Mesothelial cell of epicardium (in vitro differentiated cells): ENCODE measurements at places on chromosomes 13 and 19.

DNA sequence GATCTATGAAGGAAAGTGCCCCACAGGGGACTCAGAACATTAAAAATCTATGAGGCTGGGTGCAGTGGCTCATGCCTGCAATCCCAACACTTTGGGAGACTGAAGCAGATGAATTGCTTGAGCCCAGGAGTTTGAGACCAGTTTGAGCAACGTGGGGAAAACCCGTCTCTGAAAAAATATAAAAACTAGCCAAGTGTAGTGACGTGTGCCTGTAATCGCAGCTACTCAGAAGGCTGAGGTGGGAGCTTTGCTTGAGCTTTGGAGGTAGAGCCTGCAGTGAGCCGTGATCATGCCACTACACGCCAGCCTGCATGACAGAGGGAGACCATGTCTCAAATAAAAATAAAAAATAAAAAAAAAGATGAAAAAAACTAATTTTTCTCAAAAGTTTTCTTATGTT lies 1070.6 kb downstream of the PCDH9 start:
- no peak for DNase-seq

- DNase-seq: no peak
Observed at GRCh38 chr13:99085139-99085807, 107.4 kb upstream of the DOCK9 start.

DNA sequence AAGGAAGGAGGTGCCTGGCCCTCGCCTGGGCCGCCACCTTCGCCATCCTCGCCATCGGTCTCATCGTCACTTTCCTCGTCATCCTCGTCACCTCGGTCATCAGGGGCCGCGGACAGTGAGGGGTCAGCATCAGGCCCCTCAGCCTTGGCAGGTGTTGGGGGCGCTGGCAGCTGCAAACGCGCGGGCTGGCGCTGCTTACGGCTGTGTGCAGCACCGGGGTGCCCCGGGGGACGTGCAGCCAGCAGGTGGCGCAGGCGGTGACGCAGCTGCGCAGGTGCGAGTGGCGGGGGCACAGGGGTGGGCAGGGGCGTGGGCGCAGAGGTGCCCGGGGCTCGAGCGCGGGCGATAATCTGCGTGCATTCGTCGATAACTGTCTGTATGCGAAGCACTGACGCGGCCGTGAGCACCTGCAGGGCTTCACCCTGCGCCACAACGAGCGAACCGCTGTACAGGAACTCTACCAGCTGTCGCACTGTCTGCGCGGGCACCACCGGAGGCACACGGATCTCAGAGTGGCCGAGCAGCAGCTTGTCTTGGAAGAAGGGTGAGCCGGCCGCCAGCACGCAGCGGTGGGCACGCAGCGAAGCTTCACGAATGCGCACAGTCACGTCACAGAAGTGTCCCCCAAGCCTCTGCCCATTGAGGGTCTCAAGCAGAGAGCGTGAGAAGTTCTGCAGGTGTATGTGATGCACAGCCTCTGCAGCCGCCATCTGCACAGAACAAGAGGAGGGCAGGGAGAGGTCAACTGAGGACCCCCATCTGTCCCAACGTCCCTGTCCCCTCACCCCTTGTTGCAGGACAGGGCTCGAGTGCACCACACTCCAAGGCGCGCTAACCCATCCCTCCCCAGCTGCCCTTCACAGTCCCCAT lies 2.4 kb downstream of the ZBTB45 start:
- DNase-seq: no peak

GRCh38 chr19:23916991-23917390 lies 2.3 kb downstream of the ZNF726 start:
- no peak for DNase-seq

- no peak for DNase-seq
Observed at GRCh38 chr19:53485046-53486004, 17.8 kb downstream of the ZNF813 start.

- DNase-seq: no peak
Observed at GRCh38 chr19:44476559-44477408, 23.5 kb downstream of the ZNF180 start.

GRCh38 chr13:114151565-114152284 lies 19.3 kb upstream of the RASA3 start:
- DNase-seq: no peak

GRCh38 chr13:39729156-39729555 lies 73.7 kb downstream of the COG6 start:
- no peak for DNase-seq

DNA sequence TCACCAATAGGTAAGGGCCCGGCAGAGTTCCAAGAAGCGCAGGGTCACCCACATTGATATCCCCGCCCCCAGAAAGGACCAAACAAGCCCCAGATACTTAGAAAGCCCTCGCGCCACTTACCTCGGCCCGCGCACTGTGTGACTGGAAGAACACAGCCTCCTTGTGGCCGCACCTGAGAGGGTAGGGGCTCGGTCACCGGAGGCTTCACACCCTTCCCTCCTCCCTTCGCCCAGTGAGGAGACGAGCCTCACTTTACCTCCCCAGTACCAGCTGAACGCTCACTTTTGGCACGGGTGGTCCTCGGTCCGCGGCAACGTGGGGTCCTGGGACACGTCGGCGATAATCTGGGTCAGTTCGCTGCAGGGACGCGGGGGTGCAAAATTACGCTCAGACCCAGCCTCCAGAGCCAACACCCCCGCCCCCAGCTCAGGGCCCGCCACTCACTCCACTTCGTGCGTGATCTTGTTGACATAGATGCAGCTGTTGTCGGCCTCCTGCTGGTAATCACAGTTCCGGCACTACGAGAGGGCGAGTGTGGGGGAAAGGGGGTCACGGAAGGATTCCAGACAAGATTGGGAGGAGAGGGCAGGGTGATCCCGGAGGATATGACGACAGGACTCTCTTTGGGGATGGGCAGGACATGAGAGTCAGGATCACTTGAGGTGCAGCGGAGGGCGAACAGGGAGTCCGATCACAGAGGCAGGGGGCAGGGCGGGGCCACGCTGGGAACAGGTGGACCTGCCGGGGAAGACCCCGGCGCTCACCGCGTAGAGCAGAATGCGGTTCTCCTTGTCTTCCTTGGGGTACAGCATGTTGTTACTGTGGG lies 568 bp downstream of the POLR2I start:
- no peak for DNase-seq

GRCh38 chr19:37950471-37951175 lies 43.6 kb downstream of the SIPA1L3 start:
- DNase-seq: no peak

DNA sequence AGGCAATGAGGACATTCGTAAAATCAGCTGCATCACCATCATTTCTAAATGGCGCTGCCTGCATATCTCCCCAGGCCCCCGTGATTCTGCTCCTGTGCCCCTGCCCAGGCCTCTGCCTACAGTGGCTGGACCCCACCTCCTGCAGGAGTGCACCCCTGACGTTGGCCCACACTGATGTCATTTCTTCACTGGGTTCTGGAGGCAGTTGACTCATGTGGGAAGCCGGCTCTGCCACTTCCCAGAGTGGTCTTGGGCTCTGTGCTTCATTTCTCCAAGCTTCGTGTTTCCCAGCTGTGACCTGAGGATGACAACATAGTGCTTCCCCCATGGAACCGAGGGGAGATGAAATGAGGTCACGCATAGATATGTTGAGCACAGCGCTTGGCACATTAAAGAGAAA lies 19.9 kb downstream of the CCNE1 start:
- DNase-seq: no peak

DNA sequence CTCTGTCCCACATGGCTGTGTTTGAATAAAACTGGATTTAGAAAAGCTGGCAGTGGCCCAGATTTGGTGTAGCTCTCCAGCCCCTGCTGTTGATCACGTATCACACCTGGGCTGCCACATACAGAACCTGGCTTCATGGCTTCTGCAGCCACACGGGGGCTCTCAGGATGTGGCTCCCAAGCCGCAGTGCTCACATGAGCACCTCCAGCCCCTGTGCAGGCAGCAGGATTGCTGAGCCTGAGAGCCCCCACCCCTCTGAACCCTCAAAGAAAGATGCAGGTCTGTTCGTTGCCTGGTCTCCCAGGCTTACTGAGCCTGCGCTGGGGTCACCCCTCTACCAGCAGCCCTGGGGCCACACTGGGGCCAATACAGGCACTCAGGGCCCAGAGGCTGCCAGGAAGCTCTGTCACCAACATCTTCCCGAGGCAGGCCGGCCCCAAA lies 2.7 kb downstream of the PLEKHF1 start:
- no peak for DNase-seq

GRCh38 chr19:51166846-51167490 lies 24.9 kb downstream of the SIGLEC7 start:
- no peak for DNase-seq

GRCh38 chr13:30619731-30620130 lies 2.0 kb downstream of the USPL1 start:
- no peak for DNase-seq

DNA sequence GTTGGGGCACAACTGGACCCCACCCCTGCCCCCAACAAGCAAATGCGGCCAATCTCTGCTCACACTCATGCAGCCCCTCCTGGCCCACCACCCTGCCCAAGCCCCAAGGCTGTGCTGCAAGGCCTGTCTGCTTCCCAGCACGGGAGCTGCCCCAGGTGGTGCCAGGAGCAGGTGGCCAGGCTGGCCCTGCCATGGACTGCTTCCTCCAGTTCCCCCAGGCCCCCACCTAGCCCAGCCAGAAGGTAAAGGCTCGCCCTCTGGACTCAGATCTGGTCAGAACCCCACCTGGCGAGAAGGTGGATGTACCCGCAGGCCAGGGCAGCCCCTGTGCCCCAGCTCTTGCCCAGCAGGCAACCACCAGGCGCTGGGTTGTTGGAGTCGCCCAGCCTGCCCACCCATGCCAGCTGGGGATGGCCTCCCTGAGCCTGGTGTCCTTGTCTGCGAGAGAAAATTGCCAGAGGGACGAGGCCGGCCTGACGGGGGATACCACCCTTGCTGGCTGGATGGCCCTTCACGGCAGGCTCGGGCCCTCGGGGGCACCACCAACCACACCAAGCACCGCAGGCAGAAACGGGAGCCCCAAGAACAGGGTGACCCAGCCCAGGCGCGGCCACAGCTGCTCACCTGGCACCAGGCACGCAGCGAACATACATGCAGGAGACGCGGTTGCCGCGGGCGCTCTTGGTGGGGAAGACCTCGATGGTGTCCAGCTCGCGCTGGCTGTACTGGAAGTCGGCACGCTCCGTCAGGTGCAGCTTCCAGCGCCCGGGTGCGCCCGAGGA lies 4.5 kb downstream of the ABHD17A start:
- DNase-seq: no peak
